ENCODE measurements at places on chromosomes 11 and 22. TPM values are rescaled to one million over a fixed set of nuclear protein-coding genes. Genes with fewer than 3 reads are reported as not detected.

DNA sequence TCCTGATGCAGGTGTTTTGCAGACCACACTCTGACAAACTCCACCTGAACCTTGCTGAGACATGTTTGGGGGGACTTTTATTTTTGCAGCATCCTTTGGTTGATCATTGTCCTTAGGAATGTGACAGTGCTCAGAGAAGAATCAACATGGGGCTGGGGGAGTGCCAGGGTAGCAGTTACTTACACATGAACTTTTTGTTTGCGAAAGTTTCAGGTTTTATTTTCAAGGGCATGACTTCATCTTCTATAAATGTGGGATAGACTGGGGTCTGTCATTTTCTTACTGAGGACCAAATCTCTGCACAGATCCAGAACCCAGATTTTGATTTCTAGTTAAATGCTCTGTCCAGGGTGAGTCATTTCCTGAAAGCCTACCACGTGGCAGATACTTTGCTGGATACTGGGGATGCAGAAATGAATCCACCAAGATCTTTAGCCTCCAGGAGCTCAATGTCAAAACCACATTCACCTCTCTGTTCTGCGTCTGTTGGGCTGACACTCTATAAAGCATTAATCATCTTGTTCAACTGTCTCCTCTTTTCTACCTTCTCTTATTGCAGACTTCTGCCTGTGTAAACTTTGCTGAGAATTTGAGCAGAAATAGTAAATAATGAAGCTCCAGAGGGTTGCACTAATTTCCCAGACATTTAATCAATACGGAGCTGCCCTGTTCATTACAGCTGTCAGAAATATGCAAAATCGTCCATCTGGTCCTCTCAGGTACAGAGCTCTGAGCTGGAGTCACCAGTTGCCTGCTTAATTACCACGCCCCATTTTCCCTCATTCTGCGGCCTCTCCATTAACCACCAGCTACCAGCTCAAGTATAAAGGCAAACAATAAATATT, 387.9 kb downstream of the MIAT start:
- peak; percentile 19 for DNase-seq

DNA sequence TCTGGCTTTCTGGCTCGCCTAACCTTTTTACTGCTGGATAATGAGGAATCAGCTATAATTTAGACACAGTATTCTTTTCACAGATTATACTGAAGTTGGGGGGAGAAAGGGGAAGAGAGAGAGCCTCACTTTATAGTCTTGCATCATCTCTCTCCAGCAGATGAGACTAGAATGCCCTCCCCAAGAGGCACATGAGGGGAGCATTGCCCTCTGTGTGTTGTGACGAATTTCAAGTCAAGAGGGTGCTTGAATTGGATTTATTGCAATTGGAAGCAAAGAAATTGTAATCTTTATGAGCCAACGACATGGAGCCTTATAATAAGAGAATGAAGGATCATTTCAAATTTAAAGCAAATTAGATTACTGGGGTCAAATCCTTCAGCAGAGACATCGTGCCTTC, 17.6 kb upstream of the CADM1 start:
- DNase-seq = no peak

GRCh38 chr11:110428956-110429730, 605 bp upstream of the FDX1 start:
- DNase-seq = no peak

DNA sequence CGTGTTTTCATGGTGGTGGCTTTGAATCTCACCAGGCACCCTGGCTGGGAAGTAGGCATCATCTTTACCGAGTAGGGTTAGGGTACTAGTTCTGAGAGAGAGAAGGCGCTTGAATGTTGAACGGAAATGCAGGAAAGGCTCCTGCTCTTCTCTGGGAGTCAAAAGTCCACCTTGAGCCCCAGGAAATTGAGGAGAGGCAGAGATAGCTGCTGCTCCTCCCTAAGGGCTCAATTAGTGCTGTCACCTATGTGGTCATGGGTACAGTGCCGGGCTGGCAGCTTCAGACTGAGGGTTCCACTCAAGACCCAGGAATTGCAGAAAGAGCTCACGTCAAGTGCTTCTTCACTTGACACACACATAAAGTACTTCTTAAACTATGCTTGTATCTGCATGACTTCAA, 1.7 kb downstream of the CCDC157 start:
- DNase-seq = no peak

DNA sequence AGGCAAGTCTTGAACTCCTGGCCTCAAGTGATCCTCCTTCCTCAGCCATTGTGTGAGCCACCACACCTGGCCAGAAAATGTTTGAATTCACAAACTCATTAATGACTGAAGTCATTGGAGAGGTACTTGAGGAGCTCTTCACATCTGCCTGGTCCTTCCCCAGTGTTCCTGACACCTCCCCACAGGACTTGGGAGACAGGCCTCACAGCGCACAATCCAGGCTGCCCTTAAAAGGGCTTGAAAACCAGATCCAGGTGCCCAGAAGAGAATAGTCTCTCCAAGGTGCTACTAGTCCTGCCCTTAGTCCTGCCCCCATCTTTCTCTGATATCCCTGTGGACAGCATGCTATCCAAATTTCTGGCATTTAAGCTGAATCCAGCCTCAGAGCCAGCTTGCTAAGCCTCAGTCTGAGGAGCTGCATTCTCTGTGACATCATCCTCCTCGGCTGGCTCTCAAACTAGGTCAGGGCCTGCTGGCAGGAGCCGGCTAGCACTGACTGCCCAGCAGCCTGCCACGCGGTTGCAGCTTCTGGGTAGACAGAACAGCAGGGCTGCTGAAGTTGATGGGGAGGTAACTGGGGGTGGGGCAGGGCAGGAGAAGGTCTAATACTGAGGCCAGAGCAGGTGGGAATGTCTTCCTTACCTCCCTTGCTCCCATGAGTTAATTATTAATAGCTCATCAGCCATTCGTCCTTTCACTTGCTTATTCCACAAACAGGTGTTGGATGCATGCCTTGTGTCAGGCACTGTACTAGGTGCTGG, 35.3 kb upstream of the NECTIN1 start:
- no peak for DNase-seq

- no peak for DNase-seq
Observed at GRCh38 chr11:94750319-94751217, 17.6 kb upstream of the AMOTL1 start.

GRCh38 chr22:30208631-30209603, 37.6 kb downstream of the LIF start:
- peak; percentile 42 for DNase-seq

- DNase-seq = no peak
Observed at GRCh38 chr11:2447253-2447950, 2.6 kb downstream of the KCNQ1 start.

DNA sequence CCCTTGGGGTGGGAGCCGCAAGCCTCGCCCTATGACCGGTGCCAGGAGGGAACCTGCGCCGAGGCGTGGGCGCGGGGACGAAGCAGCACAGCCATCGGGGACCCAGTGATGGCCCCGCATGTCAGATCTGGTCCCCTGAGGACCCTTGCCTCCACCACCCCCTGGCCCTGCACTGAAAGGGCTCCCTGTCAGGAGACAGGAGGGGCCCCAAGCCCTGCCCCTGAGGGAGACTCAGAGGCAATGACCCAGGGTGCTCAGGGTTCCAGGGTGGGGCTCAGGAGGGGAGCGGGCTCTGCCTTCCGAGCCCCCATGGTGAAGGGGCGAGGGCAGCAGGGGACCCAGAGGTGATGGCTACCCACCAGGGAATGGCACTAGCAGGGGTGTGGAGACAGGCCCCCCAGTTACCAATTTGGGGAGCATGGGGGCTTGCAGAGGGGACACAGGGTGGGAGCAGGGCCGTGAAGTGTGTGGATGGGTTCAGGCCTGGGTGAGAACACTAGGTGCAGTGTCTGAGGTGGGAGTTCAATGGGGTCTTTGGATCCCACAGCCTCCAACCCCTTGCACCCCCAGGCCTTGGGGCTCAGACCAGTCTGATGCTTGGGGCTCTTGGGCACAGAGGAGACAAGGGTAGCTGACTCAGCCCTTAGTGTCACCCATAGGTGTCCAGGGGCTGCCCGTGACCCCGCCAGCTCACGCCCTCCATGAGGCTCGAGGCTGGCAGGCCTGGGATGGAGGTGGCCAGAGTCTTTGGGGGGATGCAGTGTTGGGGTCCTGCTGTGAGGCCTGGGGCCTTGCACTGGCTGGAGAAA, 499 bp downstream of the LRRC56 start:
- DNase-seq = no peak

DNA sequence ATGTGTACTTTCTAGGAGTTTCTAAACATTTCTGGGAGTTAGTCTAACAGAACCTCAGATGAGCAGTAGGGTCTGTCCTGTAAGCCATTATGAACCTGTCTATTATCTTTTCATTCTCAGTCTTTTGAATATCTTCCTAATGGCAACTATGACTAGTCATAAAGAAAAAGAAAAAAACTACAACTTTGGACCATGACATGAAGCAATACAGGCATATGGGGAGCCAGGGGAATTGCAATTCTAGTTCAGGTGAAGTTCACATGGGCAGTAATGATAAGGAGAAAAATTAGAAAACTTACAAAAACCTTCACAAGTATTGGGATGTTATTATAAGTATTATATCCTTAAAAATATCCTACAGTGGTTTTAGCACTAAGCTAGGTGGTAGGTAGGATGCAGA, 649.0 kb upstream of the ANO5 start:
- DNase-seq = no peak

GRCh38 chr11:46597609-46598219, 3.9 kb upstream of the AMBRA1 start:
- DNase-seq = peak; percentile 19

DNA sequence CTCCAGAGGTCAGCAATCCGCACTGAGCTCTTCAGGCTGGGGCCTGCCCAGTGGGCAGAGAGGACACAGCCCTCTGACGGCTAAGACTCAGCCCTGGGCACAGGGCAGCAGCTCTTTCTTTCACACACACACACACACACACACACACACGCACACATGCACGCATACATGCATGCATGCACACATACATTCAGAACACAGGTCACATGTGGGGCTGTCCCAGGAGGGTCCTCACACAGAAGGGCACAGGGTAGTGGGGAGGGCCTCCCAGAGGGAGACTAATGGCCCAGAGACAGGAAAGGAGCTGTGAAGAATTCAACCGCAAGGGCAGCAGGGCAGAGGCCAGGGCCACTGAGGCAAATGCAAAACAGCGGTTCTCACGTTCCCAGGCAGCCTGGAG, 20.3 kb upstream of the XKR3 start:
- no peak for DNase-seq

- DNase-seq = no peak
Observed at GRCh38 chr11:96015906-96016565, 92.1 kb upstream of the MTMR2 start.

GRCh38 chr11:121274332-121274991, 18.1 kb upstream of the SC5D start:
- no peak for DNase-seq

DNA sequence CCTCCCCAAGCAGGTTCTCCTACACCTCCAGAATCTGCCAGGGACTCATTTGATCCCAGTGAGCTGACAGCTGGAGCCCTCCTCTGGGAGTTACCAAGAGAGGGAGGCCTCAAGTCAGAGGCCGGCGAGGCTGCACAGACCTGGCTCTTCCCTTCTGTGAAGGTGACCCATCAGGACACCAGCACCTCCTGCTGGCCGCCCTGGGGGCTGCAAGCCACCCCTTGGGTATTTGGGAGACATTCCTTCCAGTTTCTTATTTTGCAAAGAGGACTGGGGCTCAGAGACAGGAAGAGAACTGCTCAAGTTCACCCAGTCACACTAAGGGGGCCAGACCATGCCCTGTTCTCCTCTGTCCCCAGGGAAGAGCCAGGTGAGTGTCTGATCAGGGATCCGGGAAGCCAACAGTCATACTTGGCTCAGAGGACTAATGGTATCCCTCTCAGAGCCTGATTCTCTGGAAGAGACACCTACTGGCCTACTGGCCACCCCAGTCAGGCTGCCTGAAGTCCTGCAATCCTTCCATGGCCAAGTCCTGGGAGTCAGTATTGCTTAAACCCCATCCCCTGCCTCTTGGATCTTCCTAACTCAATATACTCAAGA, 40.5 kb upstream of the RIC3 start:
- peak; percentile 10 for DNase-seq

DNA sequence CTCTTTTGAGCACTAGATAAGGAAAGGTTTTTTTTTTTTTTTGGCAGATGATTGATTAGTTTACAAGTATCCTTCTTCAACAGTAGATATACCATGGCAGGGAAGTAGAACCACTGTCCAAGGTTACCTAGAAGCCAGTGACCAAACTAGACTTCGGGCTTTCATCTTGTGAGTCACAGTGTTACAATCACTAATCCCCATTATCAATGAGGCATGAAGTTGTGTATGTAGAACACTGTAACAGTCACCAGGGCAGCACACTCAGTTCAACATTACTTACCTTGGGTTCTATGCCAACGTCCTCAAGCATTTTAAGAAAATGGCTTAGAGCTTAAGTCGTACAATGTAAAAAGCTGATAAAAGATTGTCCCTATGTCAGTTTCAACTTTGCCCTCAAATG, 430.9 kb downstream of the ETS1 start:
- no peak for DNase-seq

GRCh38 chr11:66008468-66009101, 3.2 kb upstream of the CST6 start:
- no peak for DNase-seq

DNA sequence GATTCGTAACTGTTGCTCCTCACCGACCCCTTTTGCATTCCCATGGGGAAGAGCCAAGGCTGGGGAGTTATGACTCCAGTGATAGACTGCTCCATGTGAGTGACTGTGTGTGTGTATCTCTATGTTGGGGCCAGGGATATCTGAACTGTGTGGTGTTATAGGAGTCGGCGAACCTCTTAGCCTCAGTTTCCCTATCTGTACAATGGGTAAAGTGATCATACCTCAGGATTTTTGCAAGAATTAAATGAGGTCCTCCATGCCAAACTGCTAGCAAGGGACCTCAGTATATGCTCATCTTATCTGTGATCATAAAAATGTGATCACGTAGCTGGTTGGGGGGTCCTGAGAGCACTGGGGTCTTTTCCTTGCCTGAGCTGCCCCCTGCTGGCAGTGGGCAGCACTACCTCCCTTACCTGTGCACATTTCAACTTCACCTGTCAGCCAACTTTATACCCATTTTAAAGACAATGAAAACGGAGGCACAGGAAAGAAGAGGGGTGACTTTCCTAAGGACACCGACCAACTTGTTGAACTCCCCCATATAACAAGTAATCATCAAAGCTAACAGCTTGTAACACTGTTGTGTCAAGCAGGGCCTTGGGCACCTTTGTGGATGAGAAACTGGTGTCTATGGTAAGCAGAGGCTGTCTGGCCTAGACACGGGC, 1.4 kb upstream of the DPP3 start:
- no peak for DNase-seq

DNA sequence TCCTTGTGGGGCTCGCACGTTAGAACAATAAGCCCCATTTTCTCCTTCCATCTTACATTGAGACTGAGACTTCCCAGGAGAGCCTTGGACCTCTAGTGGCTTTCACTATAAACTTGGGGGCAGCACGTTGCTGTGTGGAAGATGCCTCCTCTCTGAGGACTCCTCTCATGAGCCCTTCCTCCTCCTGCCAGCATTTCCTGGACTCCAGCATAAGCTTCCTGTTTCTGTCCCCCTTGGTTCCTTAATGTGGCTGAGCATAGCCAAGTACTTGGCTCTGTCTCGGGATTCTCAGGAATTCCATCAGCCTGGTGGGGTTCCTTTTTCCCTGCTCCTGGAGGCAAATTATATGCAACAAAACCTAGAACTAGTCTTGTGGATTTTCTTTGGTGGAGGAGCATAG, 38.8 kb upstream of the UBASH3B start:
- DNase-seq = no peak

Gene MICAL2
- 98.7 TPM for total RNA-seq

Gene MMP11
- 3.4 TPM for total RNA-seq

Gene KDM4E
- not detected for total RNA-seq

Gene SESN3
- total RNA-seq = 19.0 TPM
